Activated CD4-positive, CD25-positive, alpha-beta regulatory T cell treated with anti-CD3 and anti-CD28 coated beads, Interleukin-2, amount 50 U/mL, for 24 hours (primary cell): ENCODE measurements at places on chromosomes 6 and 20.

- no peak for ATAC-seq
These were observed 163.1 kb upstream of the PMEPA1 start for GRCh38 chr20:57872816-57873409.

GRCh38 chr6:80196906-80197305 is 90.4 kb downstream of the BCKDHB start:
- no peak for ATAC-seq

DNA sequence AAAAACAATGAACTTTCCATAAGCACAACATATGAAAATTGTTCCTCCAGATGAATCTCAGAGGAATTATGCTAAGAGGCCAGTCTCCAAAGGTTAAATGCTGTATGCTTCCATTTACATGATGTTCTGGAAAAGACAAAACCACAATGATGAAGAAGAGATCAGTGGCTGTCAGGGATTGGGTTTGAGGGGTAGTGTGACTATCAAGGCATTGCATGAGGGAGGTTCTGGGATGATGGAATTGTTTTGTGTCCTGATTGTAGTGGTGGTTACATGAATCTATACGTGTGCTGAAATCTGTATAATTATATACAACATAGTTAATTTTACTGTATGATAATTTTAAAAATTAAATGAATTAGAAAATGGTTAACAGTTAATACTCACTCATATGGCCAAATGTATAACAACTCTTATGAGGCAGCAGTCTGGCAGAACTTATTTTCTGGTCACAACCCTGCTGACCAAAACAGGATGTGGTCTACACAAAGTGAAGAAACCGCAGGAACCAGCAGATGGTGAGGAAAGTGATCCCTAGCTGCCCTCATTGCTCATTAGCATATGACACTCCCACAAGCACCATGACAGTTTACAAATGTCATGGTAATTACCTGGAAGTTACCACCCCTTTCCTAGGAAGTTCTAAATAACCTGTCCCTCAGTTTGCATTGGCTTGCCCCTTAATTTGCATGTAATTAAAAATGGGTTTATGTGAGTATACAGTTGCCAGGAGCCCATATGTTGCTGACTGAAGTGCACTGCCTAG is 31.9 kb downstream of the NSFL1C start:
- peak; percentile 85 for ATAC-seq

DNA sequence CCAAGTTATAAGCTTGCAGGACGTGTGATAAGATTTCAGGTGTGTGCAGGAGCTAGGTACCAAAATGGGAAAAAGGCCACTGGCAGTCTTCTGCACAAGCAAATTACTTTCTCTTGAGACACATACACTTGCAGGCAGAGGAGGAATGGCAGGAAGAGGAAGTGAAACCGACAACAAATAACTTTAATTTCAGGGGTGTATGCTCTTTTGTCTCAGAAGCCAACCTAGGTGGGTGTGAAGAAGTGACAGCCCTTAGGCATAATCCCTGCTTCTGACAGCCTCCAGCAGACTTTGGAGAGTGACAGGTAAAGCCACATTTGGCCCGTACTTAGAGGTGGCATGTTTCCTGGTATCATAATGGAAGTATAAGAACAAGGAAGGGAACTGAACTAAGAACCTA is 118.8 kb upstream of the TRAF3IP2 start:
- ATAC-seq, result peak; percentile 38

- no peak for ATAC-seq
These were observed 104.7 kb downstream of the AIG1 start for GRCh38 chr6:143165315-143165855.

- no peak for ATAC-seq
These were observed 55.0 kb upstream of the PLCB1 start for GRCh38 chr20:8077137-8077466.

- ATAC-seq, result no peak
These were observed 24.2 kb downstream of the AKAP12 start for GRCh38 chr6:151263967-151264366.

DNA sequence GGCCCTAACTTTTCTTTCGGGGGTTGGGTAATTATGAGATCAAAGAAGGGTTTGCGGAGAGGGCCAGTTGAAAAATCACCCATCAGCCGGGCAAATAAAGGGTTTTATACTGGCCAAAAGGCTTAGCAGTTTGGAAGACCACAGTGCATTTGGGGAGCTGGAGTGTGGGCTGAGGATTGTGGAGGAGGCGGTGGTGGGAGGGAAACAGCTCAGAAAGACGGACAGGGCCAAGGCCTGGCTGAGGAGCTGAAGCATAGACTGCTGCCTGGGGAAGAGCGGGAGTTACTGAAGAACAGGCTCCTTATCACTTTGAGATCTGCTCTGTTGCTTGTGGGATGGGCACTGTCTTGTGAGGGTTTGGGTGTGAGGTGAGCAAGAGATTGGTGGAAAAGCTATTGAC is 144.2 kb downstream of the CARMIL1 start:
- no peak for ATAC-seq

GRCh38 chr20:61903575-61904340 is 161.9 kb downstream of the TAF4 start:
- ATAC-seq, result no peak

DNA sequence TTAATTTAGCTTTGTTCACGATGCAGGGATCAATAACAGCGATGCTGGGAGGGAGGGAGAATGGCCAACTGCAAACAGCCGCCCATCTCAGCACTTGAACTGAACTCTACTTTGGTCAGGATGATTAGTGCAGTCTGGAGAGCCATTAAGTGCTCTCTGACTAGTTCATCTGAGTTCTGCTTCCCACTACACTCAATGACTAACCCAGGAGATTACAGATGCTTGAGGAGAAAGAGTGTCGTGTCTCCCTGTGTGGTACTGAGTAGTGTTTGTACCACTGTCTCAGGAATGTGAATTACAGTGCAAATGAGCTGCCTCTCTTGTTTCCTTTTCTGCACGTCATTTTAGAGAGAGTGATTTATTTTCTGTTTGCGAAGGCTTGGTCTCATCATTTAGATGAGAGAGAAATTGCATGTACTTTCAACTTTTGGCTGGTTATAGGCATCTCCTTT is 23.5 kb downstream of the CARMIL1 start:
- no peak for ATAC-seq

DNA sequence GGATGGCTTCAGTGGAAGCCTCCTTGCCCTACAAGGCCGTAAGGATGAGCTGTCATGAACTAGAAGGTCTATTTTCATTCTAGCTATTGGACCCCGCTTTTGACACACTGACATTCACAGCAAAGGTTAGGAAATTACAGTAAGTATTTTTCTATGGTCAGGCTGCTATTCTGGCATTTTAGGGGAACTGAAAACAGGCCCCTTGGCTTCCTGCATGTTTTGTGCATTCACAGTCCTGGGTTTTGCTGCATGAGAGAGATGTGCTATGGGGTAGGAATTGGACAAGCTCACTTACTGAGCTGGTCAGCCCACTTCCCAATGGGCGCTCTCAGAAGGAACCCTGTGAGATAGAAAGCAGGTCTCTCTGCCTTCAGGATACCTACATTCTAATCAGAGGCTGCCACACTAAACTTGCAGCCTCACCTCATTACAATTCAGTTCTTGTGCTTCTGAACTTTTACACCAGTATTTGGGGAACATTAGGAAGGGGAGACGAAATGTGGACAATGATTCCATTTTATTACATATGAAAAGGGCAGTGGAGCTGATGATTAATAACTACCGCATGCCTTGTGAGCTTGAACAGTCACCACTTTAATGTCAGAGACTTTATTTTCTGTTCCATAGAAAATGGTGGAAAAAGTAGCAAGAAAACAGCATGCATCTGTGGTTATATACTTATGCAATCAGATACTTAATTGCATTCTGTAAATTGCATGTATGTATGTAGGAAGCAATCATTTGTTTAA is 86.6 kb upstream of the TAB2 start:
- no peak for ATAC-seq

GRCh38 chr6:90496258-90497016 is 90.4 kb downstream of the MAP3K7 start:
- no peak for ATAC-seq

GRCh38 chr20:54110457-54110856 is 40.1 kb upstream of the BCAS1 start:
- ATAC-seq, result no peak

DNA sequence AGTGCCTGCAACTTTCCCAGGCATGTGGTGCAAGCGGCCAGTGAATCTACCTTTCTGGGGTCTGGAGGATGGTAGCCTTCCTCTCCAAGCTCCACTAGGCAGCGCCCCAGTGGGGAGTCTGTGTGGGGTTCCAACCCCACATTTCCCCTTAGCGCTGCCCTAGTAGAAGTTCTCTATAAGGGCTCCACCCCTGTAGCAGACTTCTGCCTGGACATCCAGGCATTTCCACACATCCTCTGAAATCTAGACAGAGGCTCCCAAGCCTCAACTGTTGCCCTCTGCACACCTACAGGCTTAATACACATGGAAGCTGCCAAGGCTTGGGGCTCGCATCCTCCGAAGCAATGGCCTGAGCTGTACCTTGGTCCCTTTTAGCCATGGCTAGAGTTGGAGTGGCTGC is 321.6 kb downstream of the TFAP2A start:
- no peak for ATAC-seq

GRCh38 chr20:40414843-40415615 is 274.0 kb downstream of the MAFB start:
- ATAC-seq, result no peak

DNA sequence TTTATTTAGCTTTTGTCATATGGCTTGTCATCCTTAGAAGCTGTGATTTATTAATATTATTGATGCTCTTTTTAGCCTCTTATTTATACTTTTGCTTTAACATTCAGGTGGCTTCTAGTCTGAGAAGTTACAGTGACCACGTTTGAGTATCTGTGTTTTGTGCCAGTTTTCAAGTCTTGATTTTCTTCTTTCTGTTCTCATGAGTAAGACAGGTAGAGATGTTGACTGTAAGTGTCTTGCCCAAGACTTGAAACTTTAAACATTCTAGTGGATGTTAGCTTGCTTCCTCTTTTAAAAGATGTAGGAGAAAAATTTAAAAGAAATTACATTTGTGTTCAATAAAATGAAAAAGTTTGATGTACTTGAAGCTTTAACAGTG is 122.6 kb downstream of the LRRC1 start:
- ATAC-seq, result no peak

GRCh38 chr6:139932671-139933070 is 558.2 kb upstream of the CITED2 start:
- ATAC-seq, result no peak

- ATAC-seq, result no peak
These were observed 744 bp downstream of the STAU1 start for GRCh38 chr20:49187330-49187850.

DNA sequence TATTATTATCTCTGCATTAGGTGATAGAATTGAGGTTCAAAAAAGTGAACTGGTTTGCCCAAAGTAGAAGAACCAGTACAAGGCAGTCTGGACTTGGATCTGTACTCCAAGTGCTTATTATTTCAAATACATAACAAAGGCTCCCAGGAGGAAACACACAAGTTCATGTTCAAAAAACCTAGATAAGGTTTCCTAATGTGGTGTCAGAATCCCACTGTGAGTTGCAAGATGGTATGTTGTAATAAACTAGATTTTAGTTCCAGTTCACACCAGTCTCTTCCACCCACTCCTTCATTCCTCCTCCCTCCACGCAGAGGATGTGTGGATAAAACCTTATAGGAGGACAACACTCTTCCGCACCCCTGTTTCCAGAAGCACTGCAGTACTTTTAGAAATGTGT is 42.8 kb downstream of the KIAA0319 start:
- no peak for ATAC-seq

DNA sequence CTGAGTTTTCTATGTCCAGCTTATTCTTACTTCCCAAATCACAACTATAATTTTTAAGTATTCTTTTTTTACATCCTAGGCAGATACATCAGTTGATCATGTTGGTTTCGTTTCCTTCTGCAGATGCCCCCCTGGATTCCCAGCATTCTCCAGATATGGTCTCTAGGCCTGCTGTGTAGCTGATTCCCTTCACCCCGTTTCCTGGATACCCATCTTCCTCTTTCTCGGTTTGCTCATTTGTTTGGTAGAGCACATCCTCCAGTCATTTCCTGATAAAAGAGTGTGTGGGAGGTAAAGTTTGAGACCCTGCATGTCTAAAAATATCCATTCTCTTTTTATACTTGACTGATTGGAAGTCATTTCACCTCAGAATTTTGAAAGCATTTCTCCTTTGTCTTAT is 66.4 kb downstream of the ANKS1A start:
- no peak for ATAC-seq

GRCh38 chr6:92559003-92559402 is 860.4 kb downstream of the EPHA7 start:
- ATAC-seq, result no peak

- peak; percentile 47 for ATAC-seq
These were observed 12.3 kb upstream of the RAET1L start for GRCh38 chr6:150037526-150038201.

DNA sequence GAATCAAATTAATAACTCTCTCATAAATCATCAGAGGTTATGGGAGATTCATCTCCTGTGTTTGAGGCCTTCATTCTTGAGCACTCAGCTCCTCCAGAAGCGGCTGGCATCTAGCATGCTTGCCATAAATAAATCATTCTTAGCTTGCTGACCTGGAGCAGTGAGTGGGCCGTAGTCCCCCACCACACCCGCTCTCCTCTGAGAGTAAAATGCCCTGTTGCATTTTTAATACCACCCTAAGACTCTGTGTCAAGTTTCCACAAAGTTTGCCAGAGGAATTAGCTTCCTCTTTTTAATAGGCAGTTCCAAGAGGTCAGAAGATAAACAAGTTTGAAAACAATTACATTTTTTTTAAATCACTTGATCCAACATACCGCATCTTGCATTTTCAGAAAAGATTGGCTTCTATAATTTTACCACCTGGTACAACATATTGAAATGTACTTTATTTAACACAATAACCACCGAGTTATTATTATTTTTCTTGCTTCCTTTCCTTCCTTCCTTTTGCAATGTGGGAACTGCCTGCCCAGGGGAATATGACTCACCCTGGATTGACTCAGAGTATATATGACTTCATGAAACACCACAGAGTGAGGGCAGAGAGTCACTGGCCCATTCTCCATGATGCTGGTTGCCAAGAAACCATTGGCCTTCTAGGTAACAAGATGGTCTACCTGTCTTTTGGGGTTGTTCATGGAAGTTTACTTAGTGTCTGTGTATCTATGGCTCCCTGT is 29.4 kb upstream of the CLIC5 start:
- peak; percentile 49 for ATAC-seq

DNA sequence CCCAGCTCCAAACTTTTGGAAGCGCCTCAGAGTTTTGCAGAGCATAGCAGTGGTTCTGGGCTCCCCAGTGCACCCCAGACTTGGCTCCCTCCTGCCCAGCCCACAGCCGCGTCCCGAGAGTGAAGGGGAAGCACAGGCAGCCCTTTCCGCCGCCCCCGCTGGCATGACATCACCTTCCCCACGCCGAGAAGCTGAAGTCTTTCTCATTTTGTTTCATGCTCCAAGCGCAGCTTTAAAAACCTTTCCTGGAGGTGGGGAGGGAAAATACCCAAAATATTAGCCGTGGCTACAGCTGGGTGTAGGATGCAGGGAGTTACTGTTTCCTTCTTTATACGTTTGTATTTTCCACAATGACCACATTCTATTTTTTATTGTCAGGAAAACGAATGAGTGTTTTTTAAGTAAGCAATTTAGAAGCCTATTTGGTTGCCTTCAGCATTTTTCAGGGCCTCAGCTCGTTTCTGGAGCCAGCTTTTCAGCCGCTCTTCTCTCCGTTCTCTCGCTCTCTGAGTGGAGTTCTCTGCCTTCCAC is 72.9 kb downstream of the SNX5 start:
- ATAC-seq, result peak; percentile 72
